ENCODE measurements at places on chromosomes 12 and 14. TPM values are rescaled to one million over a fixed set of nuclear protein-coding genes. Genes with fewer than 3 reads are reported as not detected.

ABCD2 gene
- total RNA-seq = 0.32 TPM

DDX23 gene
- total RNA-seq = 64.3 TPM

FAM186B gene
- under 0.01 TPM for total RNA-seq

APOF gene
- not detected for total RNA-seq

- no peak for DNase-seq
These were observed 146.4 kb downstream of the PHETA1 start for GRCh38 chr12:111222523-111222922.

DNA sequence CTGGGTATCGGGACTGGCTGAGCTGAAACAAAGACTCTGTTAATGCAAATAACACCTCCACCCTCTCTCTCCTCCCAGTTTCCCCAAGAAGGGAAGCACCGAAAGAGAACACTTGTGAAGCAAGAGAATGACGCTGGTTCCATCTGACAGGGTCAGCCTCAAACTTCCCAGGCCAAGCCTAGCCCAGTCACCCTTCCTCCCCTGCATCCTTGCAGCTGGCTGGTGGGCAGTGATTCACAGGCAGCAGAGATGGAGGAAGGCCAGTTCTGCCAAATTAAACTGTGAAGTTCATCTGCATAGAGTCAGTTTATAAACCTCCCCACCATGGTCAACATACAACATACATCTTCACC, 2.8 kb downstream of the LRRC74A start:
- DNase-seq = peak; percentile 2

- no peak for DNase-seq
These were observed 21.7 kb upstream of the PPM1A start for GRCh38 chr14:60227291-60227690.

DNA sequence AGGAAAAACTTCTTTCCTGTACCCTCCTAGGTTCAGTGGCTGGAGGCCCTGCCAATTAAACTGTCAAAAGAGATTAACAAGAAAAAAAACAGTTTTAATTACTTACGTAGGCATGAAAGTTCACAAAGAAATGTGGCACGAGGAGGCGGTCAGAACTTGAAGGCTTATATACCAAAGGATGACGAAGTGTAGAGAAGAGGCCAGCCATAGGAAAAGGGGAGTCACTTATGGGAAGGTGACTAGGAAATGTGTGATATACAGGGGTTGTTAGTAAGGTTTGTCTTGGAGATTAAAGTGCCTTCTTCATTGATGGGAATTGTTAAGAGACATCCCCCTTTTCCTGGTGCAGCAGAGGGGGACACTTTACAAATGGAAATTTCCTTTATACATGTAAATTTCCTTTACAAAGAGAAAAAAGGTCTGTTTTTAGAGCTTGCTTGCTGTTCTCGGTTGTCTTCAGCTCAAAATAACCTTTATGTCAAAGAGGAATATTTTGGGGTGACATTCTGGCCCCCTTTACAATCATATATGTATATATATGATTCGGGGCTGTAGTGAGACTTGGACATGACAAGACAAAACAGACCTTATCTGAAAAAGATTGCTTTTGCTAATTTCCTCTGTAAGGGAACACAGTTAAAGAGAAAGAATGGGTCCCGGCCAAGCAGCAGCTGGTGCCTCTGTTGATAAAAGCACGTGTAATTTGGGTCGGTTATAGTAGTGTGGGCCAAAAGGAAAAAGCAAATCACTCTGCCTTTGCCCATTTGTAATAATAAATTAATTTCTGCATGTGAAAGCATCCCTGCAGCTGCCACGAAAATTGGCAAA, 38.6 kb downstream of the SYNE2 start:
- DNase-seq = peak; percentile 73

GRCh38 chr12:21662122-21662792, 4.6 kb upstream of the LDHB start:
- no peak for DNase-seq
